Anterior cingulate cortex (tissue), 58 donors: ENCODE measurements at places on chromosomes 5 and 9.

GRCh38 chr5:1039210-1039548 lies 30.6 kb downstream of the NKD2 start:
- DNase-seq: no peak

GRCh38 chr5:157730900-157731271 lies 334 bp upstream of the THG1L start:
- DNase-seq: no peak

DNA sequence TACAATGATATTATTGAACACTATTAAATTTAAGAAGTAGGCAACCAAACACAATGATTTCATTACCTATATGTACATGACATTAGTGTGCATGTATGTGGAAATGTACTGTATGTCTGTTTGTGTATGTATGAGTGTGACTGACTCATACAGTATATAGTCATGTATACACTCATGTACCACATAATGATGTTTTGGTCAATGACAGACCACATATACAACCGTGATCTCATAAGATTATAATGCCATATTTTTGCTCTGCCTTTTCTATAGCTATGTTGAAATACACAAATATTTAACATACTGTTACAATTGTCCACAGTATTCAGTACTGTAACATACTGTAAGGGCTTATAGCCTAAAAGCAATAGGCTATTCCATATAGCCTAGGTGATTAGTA lies 19.7 kb downstream of the SVEP1 start:
- no peak for DNase-seq

GRCh38 chr9:81032831-81033230 lies 656.5 kb downstream of the TLE1 start:
- DNase-seq: no peak

- no peak for DNase-seq
These were observed 27.0 kb upstream of the PDCD1LG2 start for GRCh38 chr9:5483306-5483705.

DNA sequence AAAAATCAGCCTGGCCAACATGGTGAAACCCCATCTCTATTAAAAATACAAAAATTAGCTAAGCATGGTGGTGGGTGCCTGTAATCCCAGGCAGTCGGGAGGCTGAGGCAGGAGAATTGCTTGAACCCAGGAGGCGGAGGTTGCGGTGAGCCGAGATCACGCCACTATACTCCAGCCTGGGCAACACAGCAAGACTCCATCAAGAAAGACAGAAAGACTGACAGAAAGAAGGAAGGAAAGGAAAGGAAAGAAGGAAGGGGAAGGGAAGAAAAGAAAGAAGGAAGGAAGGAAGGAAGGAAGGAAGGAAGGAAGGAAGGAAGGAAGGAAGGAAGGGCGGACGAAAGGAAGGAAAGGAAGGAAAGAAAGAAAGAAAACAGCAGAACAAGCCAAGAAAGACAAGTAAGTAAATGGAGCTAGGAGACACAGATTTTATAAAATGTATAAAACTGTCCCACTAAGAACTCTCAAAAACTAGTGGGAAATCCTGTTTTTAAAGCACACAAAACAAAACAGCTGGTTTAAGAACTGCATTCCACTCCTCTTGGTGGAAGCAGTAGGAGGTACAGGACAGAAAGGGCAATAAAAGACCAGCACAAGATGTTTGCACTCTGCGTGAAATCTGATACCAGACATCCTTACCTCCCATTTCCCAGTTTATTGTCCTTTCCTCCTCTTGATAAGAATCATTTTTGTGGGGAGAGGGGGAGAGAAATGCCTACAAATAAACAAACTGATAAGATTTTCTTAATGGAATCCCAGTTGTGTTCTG lies 46.7 kb downstream of the MYO10 start:
- DNase-seq: no peak
